ENCODE measurements at places on chromosomes 6 and 20.

DNA sequence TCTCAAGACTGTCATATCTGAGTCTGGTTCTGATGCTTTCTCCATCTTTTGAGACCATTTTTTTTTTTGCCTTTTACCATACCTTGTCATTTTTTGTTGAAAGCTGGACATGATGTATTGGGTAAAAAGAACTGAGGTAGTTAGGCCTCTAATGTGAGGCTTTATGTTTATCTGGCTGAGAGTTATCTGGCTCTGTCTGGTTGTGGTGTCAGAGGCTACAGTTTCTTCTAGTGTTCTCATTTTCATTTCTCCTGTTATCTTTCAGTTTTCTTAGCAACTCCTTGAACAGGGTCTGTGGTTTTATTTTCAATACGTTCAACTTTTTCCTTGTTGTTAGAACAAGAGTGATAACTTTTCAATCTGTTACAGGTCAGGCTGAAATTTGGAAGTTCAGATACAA lies 49.2 kb upstream of the ATXN1 start:
- no peak for DNase-seq

DNA sequence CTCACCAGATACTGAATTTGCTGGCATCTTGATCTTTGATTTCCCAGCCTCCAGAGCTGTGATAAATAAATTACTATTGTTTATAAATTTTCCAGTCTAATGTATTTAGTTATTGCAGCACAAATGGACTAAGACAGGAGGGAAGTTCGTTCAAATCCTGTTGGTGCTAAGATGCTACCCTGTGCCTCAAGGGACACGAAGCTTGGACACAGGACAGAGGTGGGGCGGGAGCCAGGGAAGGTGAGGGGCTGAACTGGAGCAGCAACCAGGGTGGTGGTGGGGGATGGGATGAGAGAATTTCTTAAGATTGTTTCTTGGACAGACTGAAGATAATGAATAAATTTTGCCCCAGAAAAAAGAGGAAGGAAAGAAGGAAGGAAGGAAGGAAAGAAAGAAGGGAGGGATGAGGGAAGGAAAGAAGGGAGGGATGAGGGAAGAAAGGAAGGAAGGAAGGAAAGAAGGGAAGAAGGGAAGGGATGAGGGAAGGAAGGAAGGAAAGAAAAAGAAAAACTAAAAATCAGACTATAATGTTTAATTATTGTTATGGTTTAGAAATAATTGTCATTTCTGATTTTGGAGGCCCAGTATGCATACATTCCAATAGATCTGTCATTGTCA lies 127.2 kb downstream of the CDC5L start:
- no peak for DNase-seq

- DNase-seq, result no peak
Measured at GRCh38 chr6:19465760-19466159, 371.4 kb upstream of the ID4 start.

DNA sequence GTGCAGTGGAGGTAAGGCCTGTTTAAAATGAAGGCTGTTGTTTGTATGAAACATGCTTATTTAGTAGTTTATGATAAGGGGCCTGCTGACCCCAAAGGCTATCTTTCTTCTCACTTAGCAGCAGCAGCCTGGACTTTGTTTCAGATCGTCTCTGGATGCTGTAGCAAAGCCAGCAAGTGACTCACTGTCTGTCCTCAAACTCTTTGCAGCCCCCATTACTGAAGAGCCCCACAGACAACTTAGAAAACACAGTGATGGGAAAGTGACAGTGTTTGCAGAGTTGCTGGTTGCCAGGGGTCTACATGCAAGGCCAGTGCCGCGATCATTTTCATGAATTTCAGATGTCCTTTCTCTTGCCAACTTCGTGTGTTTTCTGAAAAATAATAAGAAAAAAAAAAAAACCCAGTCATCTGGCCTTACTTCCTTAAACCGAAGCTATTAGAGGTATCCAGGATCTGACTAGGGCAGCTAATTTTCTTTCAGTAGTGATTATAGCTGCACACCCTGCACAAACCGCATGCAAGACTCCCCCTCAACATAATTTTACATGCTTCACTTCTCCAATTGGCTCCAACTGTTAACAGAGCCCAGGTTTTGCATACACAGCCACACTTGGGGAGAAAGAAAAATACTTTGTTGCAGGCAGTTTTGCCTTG lies 11.6 kb upstream of the F13A1 start:
- DNase-seq, result peak; percentile 13

- no peak for DNase-seq
Measured at GRCh38 chr20:44218446-44218845, 7.9 kb upstream of the OSER1 start.

DNA sequence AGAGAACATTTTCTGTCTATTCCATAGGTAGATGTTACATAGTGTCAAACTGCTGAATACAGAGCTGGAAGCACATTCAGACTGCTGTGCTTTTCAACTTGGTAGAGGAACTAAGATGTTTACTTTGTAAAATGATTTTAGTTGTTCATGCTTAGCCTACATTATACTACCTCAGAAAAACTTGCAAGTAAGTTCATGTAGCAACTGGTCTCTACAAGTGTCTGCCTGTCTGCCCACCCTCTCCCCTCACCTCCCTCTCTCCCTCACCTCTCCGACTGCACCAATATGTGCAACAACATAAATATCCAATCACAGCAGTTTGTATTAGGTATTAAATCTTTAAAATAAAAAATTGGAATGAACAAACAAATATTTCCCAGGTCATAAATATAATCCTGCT lies 25.3 kb downstream of the ELOVL4 start:
- DNase-seq, result no peak

DNA sequence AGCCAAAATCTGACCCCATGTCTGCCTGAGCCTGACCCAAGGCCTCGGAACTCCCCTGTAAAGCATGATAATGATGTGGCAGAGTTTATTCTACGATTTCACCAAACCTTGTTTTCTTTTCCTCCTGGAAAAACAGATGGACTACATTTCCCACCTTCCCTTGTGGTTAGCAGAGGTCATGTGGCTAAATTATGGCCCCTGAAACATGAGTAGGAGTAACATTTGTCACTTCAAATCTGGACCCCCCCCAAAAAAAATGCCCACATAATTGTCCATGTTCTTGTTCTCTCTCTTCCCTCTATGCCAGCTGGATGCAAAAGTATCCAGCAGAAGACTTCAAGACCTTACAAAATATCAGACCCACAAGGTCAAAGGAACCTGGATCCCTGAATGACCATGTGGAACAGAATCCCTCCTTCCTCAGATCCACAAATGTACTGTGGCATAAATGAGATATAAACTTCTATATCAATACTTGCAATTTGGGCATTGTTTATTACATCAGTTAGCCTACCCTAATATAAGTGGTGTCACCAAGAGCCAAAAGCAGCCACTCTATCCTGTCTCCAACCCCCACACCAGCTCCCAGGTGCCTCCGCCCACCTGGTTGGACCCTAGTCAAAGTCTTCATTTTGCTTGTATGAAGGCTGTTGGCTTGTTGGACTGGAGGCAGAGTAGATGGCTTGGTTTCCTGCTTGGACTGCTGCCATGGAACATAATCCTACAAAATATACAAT lies 1.4 kb downstream of the C20orf96 start:
- no peak for DNase-seq

DNA sequence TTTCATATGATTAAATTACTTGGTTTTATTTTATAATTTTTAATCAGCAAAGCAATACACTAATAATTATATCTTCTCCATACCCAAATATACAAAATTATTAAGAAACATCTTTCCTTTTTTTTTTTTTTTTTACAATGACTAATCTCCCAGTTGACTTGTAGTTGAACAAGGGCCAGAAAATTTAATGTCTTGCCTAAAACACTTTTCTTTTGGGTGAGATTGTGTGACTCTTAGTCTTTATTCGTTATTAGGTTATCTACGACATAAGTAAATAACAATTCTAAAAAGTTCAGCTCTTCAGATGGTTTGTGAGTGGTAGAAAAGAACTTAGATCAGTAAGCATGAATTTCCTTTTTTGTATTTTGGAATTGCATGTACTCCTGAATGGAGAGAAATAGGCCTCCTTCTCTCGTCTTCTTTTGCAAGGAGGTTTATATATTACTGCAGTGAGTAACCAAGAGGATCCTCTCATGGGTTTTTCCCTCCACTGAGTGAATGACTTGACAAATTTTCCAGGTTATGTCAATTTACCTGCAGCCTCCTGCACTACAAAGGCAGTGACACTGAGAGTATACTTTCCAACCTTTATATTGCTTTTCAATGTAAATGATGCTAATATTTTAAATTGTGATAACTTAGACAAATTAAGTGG lies 364.5 kb upstream of the CITED2 start:
- no peak for DNase-seq

DNA sequence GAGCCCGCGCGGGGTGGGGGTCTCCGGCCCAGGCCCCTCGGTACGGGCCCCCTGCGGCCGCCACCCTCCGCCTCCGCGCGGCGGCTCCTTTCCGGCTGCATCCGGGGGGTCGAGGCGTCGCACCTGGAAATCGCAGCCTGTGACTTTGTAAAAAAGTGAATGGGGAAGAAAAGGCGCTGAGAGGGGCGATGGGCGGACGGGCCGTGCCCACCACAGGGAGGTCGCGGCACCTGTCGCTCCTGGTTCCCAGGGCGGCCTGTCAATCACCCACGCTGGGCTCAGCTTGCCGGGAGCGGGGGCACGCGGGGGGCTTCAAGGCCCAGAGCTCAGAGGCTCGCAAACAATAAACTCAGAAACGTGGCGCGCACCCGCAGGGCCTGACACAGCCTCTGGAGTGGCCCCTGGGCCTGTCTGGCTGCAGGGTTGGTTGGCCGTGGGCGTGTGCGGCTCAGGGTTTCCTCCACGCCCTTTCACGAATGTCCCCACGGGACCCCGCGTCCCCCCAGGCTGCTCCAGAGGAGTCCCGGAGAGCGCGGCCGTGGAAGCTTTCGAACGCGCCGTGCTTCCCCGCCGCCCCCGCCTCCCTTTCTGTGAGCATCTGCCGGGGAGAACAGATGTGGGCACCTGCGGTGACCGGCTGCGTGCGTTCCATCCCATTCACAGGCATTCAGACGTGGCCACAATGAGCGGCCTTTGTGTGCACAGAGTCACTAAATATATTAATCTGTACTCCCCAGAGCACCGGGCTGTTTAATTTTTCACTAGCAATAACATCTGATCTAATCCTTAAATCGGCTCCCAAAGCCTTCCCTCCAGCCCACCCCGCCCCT lies 6.1 kb upstream of the DLL1 start:
- no peak for DNase-seq

GRCh38 chr6:119160911-119161310 lies 82.4 kb upstream of the FAM184A start:
- DNase-seq, result no peak

- DNase-seq, result no peak
Measured at GRCh38 chr20:39282619-39283092, 320.5 kb downstream of the DHX35 start.

DNA sequence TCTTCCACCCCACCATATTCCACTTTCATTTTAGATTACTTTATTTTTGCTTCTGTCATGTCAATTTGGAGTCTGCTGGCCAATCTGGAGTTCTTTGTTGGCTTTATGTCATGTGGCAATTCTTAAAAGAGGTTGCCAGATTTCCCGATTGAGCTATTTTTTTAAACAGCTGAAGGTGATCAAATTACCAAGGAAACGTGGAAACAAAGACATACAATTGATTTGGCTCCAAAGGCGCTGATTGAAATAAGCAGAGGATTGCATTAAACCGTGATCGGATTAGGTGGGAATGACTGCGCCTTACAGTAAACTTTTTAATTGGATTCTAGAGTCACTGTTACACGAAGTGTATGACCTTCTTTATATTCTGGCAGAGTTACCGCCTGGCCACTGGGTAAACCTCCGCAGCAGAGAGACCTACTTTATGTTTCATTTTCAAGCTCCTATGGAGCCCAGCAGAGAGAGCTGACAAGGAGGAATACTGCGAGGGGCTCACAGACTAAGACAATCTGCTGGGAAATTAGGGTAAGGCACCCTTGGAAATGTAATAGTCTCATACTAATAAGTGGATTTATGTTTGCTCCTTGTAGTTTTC lies 37.9 kb downstream of the SIM1 start:
- DNase-seq, result no peak

DNA sequence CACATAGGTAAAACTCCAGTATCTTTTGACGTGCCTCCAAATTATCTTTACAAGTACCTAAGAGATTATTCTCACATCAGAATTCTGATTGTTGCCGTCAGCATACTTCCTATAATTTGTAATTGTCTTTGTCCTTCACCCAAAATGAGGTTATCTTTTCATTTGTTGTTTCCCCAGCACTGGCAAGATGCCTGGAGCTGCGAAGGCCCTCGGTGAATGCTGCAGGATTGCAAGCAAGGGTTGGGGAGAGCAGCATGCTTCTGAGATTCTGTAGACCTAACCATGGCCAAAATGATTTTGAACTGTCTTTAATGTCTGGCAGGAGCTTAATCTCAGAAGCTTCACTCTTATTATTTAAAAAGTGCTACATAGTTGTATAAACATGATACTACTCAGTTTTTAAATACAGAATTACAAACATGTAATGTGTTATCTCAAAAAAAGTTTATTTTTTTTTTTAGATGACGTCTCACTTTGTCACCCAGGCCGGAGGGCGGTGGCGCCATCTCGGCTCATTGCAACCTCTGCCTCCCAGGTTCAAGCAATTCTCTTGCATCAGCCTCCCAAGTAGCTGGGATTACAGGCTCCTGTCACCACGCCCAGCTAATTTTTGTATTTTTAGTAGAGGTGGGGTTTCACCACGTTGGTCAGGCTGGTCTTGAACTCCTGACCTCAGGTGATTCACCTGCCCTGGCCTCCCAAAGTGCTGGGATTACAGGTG lies 88.7 kb downstream of the ELOVL5 start:
- no peak for DNase-seq

- no peak for DNase-seq
Measured at GRCh38 chr6:113723182-113723581, 134.0 kb upstream of the MARCKS start.

DNA sequence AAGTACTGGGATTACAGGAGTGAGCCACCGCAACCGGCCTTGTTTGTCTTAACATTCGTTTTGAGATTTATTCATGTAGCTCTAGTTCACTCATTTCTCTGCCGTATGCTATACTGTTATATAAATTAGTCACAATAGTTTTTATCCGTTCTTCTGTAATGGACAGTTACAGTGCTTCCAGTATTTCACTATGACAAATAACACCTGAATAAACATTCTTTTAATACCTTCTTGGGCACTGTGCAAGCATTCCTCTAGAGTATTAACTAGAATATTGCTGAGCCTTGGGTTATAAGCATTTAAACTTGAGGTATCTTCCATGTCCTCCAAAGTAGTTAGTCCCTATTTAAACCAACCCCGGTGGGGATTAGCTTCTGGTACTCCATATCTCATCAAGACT lies 45.6 kb downstream of the STK38 start:
- no peak for DNase-seq

DNA sequence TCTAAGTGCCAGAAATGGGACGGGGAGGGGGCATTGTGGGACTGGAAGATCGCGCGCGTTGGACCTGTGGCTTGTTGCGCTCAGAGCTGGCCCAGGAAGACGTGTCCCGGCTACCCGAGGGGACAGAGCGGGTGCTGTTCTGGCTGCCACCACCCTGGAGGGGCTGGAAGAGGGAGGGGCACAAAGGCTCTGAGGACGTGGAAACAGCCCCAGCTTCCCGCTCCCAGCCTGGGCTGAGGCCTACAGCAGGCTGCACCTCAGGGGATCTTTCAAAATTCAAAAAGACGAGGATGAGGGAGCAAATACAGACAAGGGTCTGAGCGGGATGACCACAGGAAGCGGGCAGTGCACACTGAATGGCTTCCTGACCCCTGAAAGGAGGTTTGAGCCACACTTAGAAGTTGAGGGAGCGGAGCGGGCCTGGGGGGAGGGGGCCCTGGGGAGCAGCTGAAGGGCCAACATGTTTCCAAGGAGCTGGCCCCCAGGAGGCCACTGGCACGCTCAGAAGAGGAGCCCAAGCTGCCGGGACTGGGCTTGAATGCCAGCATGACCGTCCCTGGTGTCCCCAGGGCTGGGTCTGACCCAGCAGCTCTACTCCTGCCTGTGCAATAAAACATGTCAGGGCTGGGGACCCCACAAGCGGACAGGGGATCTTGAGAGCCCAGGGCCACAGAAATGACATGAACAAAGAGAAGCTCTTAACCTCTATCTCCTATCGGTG lies 1.3 kb downstream of the OXT start:
- no peak for DNase-seq

All from memory B cell (primary cell).